Lower lobe of right lung (tissue), 2 donors: ENCODE measurements at places on chromosomes 3 and 15.

DNA sequence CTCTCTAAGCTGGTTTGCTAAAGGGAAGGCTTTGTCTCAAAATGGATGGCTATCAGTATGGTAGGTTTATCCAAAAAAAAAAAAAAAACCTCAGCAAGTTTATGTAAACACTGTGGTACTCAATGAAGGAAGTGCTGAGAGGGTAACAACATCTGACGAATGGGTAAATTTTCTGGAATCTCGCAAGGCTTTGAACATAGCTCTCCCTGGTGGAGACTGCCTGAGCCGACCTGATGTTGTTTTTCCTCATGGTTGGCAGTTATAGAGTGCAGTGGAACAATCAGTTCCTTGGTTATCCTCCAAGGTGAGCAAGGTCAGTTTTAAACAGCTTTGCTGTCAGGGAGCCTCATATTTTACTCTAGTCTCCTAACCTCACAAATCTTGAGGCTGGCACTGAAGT, 94.6 kb downstream of the ZPLD1 start:
- H3K27ac ChIP-seq = no peak overlapping the region
- H3K27me3 ChIP-seq = no peaks in the 10 kb centered on the region
- no peaks in the 10 kb centered on the region for H3K4me1 ChIP-seq
- H3K36me3 ChIP-seq = no peaks in the 10 kb centered on the region
- no peak overlapping the region for H3K4me3 ChIP-seq

DNA sequence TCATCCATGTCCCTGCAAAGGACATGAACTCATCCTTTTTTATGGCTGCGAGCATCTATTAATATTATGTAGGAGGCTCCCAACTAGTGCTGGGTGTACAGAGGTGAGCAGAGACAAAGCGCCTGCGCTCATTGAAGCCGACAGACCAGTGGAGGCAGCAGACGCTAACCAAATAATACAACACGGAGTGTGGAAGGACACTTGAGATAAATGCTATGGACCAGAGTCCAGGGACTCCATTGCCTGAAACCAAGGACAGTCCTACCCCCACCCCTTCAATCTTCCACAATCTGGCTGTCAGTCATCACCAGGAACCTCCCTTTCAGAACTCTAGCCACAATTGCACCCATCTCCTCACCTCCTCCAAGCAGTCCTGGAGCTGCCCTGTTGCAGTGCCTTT, 41.5 kb downstream of the KLHL6 start:
- H3K4me3 ChIP-seq = no peak overlapping the region
- DNase-seq = no peak
- no peaks in the 10 kb centered on the region for H3K27me3 ChIP-seq
- no peaks in the 10 kb centered on the region for H3K4me1 ChIP-seq

DNA sequence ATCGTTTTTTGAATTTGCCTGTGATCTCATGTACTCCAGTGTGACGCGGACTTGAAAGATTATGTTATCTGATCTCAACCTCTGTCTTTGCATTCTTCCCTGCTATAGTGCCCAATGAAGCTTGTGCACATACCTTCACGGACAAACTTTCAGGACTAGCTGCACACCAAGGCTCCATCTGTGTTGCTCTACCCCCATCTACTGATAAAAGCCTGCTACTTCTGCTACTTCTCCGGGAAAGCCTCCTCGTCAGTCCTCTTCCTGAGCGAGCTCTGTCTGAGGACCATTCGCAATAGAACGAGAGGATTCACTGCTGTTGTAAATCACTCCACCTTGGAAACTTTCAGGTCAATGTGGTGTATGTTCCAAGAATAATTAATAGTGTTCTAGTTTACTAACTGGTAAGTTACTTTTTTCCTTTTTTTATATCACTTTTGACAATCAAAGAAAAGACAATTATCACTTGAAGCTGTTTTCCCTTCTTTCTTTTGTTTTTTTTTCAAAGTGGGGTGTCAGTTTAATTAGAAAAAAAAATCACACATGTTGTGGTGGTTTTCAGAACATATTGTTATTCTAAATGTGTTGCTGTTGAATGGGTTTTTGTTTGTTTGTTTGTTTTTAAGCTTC, 217.6 kb downstream of the ARRDC4 start:
- peaks cover 7% of the 10 kb centered on the region for H3K27me3 ChIP-seq
- H3K4me1 ChIP-seq = no peaks in the 10 kb centered on the region
- H3K4me3 ChIP-seq = no peak overlapping the region

- no peak overlapping the region for H3K4me3 ChIP-seq
- H3K27ac ChIP-seq = no peak overlapping the region
- H3K27me3 ChIP-seq = no peaks in the 10 kb centered on the region
- no peak for DNase-seq
These were observed 61.1 kb downstream of the FEZF2 start for GRCh38 chr3:62312201-62312600.

GRCh38 chr15:101126618-101127505, 125.0 kb downstream of the CHSY1 start:
- H3K4me1 ChIP-seq = peaks cover 62% of the 10 kb centered on the region
- H3K4me3 ChIP-seq = no peak overlapping the region
- no peaks in the 10 kb centered on the region for H3K27me3 ChIP-seq
- no peak for DNase-seq
- peak overlapping the region; percentile 79 for H3K27ac ChIP-seq

DNA sequence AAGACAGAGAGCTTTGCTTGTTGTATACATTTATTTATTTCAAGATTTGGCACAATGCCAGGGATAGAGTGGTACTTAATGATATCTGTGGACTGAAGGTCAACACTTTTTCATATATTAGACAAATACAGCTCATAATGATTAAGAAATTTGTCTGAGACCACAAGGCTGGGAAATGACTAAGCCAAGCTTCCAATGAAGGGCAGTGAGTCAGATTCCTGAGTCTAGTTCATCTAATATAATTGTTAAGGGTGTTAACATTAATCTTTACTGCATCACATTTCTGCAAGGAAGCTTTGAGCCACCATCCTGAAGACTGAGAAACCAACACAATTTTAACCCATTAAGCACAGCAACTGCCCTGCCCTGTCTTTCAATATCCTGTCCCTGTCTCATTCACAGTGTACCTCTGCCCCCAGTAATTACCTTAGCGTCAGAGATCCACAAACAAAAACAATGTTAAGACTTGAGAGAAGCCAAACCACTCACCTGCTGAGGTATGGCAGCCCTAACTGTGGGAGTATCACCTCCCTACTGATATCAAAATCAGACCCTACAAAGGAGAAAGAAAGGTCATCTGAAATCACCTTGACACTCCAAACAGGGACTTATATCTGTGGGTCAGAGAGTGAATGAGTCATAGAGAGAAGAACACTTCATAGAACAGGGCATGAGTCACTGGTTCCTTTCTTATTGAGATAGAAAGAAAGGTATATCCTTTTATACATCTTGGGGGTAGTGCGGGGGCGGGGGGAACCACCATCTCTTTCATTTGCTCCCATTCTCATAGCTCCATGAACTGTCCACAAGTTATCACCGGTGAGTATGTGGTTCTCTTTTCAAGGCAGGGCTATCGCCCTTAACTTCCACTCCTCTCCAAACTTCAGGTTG, 74.7 kb downstream of the MAGI1 start:
- H3K36me3 ChIP-seq = no peaks in the 10 kb centered on the region
- H3K4me3 ChIP-seq = no peak overlapping the region
- no peaks in the 10 kb centered on the region for H3K27me3 ChIP-seq
- peaks cover 7% of the 10 kb centered on the region for H3K4me1 ChIP-seq
- no peak for DNase-seq

GRCh38 chr3:62246094-62246493, 127.3 kb downstream of the FEZF2 start:
- H3K27ac ChIP-seq = no peak overlapping the region
- H3K27me3 ChIP-seq = no peaks in the 10 kb centered on the region
- H3K36me3 ChIP-seq = no peaks in the 10 kb centered on the region
- H3K4me1 ChIP-seq = no peaks in the 10 kb centered on the region
- DNase-seq = no peak

- no peaks in the 10 kb centered on the region for H3K27me3 ChIP-seq
- H3K27ac ChIP-seq = no peak overlapping the region
- no peaks in the 10 kb centered on the region for H3K36me3 ChIP-seq
These were observed 1.3 kb downstream of the FSD2 start for GRCh38 chr15:82804575-82804949.

DNA sequence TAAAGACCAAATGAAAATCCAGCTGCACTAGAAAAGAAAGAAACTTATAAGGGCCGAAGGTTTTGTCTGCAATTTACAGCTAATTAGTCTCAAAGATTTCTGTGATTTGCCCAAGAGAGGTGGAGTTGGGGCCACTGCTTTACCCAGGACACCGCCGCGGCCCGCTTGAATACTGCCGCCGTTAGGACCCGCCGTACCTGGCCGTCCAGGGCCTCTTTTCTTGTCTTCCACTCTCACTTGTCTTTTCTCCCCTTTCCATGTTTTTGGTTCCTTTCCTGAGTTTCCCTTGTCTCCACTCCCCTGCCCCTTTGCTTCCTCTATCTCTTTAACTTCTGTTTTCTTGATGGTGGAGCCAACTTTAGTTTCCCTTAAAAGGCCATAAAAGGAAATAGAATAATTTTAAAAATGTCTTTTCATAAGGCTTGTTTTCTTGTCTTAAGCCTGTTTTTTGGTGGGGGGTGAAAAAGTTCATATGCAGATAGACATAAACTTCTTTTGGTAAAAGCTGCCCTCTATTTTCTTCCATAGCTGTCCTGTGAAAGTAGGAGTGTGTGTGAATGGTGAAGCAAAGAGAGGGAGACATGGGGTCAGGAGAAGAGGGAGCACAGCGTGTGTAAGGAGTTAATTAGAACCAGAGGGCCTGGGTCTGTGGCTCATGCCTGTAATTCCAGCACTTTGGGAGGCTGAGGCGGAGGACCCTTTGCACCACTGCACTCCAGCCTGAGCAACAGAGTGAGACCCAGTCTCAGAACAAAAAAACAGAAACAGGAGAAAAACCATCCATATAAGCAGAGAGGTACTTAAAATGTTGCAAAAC, 16.0 kb upstream of the CCNL1 start:
- peak overlapping the region; percentile 57 for H3K4me3 ChIP-seq
- peaks cover 24% of the 10 kb centered on the region for H3K4me1 ChIP-seq
- no peaks in the 10 kb centered on the region for H3K27me3 ChIP-seq
- H3K27ac ChIP-seq = peak overlapping the region; percentile 98

GRCh38 chr3:175743733-175744400, 884.7 kb downstream of the NAALADL2 start:
- no peak overlapping the region for H3K27ac ChIP-seq
- no peaks in the 10 kb centered on the region for H3K4me1 ChIP-seq
- DNase-seq = no peak
- no peaks in the 10 kb centered on the region for H3K27me3 ChIP-seq
- no peaks in the 10 kb centered on the region for H3K36me3 ChIP-seq
- no peak overlapping the region for H3K4me3 ChIP-seq

GRCh38 chr15:63156755-63157117, 541 bp downstream of the RPS27L start:
- H3K27ac ChIP-seq = peak overlapping the region; percentile 92
- H3K4me3 ChIP-seq = peak overlapping the region; percentile 89
- DNase-seq = no peak
- peaks cover 39% of the 10 kb centered on the region for H3K36me3 ChIP-seq
- H3K4me1 ChIP-seq = peaks cover 23% of the 10 kb centered on the region

GRCh38 chr15:22902578-22902977, 64.1 kb downstream of the NIPA2 start:
- no peak overlapping the region for H3K4me3 ChIP-seq
- no peak for DNase-seq
- peaks cover 99% of the 10 kb centered on the region for H3K36me3 ChIP-seq
- H3K27me3 ChIP-seq = no peaks in the 10 kb centered on the region

DNA sequence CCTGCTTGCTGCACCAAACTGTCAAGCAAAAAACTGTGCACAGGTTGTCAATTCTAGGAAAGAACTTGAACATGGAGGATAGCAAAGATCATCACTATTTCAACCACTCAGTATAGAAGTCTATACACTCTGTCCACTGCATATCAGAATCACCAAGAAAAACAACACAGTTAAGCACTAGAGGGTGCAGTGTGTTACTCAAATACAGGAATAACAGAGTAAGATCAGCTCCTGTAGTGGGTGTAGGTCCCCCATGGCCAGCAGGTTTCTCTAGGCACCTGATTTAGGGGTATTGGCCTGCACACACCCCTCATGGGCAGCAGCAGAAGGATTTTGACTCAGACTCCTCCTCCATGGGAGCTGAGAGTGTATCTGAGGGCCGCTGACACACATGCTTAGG, 464.1 kb downstream of the EPHA6 start:
- no peaks in the 10 kb centered on the region for H3K36me3 ChIP-seq
- no peak overlapping the region for H3K27ac ChIP-seq
- no peaks in the 10 kb centered on the region for H3K27me3 ChIP-seq

GRCh38 chr3:185024406-185024805, 128.5 kb downstream of the C3orf70 start:
- DNase-seq = no peak
- H3K27me3 ChIP-seq = no peaks in the 10 kb centered on the region
- H3K4me3 ChIP-seq = no peak overlapping the region
- H3K4me1 ChIP-seq = no peaks in the 10 kb centered on the region

DNA sequence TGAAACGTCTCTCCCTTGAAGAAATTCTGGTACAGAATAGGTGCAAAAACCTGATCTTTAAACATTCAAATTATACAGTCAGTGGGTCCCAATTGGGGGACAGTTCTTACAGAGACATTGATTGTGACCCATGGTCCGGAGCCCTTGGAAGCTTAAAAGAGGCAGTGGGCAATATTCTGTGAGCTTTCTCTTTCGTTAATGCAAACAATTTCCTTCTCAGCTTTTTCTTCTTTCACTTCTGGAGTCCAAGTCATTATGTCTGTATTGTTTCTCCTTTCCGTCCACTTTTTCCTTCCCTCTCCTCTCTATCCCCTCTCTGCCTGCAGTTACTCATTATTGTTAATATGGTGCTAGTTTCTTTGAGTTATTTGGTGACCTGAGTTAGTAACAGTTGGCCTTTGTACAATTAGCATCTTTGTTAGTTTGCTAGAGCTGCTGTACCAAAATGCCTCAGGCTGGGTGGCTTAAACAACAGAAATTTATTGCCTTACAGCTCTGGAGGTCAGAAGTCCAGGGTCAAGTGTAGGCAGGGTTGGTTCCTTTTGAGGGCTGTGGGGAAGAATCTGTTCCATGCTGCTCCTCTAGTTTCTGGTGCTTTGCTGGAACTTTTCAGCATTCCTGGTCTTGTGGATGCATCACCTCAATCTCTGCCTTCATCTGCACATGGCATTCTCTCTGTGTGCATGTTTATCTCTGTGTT, 102.6 kb downstream of the GMPS start:
- no peaks in the 10 kb centered on the region for H3K27me3 ChIP-seq
- no peak overlapping the region for H3K27ac ChIP-seq
- H3K36me3 ChIP-seq = no peaks in the 10 kb centered on the region
- no peak for DNase-seq

DNA sequence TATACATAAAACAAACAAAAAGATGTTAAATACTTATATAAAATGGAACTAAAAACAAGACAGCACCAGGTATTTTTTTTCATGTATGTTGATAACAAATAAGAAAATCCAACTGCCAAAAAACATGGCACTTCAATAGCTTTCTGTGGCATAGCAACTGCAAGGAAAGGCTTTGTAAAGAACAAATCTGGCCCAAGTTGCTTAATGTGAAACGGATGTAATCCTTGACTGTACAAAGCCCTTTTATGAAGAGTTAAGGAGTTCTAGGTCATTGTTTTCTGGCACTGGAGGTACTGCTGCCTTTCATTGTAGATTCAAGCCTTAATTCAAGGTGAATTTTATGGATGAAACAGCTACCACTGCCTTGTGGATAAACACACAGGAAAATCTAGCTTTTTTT, 68.8 kb upstream of the SLC12A8 start:
- peaks cover 3% of the 10 kb centered on the region for H3K4me1 ChIP-seq
- H3K36me3 ChIP-seq = peaks cover 14% of the 10 kb centered on the region
- H3K27ac ChIP-seq = no peak overlapping the region
- H3K4me3 ChIP-seq = no peak overlapping the region
